ENCODE measurements at places on chromosomes 16 and 17.

DNA sequence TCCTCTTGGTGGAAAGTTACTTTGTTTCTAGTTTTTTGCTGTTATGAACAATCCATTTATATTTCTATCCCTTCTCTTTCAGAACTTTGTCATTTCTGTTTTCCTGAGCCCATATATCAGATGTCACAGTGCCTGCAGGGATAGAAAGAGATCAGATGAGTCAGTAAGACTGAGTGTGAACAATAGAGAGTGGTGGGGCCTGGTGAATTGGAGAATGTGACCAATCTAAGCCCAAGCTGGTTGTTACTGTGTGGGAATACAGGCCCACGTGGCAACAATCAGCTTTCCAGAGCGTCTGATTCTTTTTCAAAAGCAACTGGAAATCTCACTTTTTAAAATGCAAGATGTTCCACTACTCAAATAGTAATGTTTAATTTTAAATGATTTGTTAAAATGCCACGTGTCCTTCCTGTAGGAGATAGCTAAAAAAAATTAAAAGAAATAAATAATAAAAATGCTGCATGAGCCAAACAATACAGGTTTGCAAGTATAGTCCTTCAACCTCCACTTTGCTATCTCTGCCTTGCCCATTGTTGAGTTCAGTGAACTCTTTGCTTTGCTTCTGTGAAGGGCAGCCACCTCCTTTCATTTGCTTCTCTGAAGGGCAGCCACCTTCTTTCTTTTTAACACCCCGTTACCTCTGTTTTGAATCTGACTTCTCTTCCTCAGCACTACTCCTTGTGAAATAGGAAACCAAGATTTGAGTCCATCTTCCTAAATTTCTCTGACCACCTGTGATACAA lies 9.6 kb downstream of the DCTN5 start:
- DNase-seq, result no peak

DNA sequence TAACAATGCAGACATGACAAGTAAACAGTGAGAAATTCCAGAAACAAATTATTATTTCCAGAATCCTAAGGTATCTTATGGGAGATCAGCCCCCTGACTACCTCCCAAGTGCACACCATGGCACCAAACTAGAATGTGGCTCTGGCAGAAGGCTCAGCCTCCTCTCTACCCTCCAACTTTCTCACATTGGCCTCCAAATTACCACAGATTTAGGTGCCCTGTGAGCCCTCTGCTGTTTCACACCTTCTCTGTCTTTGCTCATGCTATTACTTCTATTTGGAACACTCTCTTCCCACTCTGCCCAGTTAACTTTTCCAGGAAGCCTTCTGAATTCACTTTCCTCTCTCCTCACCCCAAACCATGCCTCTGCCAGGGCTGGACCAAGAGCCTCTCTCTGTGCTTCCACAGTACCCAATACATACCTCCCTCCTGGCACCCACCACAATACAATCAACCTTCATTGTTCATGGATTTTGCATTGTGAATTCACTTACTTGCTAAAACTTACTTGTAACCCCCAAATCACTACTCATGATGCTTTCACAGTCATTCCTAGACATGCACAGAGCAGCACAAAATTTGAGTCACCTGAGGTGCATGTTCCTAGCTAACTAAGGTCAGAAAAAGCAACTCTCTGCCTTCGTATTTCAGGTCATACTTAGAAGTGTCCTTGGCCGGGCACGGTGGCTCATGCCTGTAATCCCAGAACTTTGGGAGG lies 31.4 kb downstream of the SMG6 start:
- no peak for DNase-seq

- DNase-seq, result no peak
These were observed 35.5 kb upstream of the HLF start for GRCh38 chr17:55229276-55229675.

GRCh38 chr17:8712698-8713097 lies 31.9 kb downstream of the CCDC42 start:
- DNase-seq, result no peak

DNA sequence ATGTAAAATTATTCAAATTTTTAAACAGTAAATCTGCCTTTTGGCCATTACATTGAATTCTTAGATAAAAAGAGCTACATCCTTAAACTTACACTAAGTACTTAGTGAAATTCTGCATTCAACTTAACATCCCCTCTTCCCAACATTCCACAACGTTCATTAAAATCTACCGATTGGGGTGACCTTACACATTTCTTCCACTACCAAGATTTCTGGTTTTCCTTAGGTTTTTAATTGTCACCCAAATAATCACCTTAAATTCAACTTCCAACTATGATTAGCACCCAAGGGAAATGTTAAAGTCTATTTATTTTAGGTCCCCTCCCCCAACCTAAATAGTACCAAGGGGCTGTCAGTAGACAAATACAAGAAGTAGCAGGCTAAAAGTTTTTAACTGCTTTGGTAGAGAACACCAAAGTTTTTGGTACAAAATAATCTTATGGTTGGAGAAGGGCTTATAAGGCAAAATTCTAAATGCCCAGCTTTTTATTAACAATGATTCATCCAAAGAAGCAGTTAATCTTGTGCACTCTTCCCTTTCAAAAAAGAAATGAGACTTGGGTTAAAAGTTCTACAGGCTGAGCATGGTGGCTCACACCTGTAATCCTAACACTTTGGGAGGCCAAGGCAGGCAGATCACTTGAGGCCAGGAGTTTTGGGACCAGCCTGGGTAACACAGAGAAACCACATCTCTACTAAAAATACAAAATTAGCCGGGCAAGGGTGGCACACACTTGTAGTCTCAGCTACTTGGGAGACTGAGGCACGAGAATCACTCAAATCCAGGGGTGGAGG lies 4.7 kb downstream of the SRSF1 start:
- no peak for DNase-seq

DNA sequence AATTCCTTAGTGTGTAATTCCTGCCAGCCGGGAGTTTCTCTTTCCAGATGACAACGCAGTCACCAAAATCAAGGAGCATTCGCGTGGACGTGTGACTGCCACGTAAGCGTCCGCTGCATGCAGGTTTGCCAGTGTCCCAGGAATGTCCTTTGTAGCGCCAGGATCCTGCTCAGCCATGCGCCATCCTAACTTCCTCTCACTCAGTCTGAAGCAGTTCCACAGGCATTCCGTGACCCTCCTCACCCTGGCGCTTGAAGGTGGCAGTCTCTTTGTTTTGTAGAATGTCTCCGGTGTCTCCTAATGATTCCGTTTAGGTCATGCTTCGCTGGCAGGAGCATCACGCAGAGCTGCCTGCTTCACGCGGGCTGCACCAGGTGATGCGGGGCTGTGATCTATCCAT lies 88.6 kb downstream of the RPTOR start:
- no peak for DNase-seq

DNA sequence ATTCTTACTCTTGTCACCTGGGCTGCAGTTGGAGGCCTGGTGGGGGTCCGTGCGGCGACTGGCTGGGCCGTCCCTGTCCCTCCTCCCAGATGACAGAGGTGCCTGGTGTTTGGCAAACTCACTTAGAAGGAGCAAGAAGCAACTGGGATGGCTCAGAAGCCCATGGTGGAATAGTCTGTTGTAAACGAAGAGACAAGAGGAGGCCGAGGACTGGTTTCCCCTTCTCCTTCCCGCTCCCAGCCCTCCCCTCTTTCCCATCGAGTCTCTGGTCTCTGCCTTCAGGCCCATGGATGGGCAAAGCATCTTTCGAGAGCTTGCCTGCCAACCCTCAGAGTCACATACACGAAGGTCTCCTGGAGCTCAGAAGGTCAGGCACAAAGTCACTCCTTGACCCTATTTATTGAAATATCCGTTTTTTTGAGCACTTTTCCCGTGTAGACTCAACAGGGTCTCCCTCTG lies 364.4 kb downstream of the SEC14L1 start:
- no peak for DNase-seq

DNA sequence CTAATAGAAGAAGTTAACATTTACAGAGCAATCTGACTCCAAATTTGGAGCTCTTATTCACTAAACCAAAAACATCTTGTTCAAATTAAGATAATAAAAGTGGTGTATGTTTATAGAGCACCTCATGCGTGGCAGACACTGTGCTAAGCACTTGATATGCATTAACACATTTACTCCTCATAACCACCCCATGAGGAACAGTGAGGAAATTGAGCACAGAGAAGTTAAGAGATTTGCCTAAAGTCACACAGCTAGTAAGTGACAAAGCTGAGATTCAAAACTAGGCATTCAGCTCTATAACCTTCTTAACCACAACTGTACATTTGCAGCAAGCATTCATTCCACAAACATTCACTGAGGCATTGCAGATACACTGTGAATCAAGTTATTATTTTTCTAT lies 94.0 kb downstream of the VAT1L start:
- no peak for DNase-seq

DNA sequence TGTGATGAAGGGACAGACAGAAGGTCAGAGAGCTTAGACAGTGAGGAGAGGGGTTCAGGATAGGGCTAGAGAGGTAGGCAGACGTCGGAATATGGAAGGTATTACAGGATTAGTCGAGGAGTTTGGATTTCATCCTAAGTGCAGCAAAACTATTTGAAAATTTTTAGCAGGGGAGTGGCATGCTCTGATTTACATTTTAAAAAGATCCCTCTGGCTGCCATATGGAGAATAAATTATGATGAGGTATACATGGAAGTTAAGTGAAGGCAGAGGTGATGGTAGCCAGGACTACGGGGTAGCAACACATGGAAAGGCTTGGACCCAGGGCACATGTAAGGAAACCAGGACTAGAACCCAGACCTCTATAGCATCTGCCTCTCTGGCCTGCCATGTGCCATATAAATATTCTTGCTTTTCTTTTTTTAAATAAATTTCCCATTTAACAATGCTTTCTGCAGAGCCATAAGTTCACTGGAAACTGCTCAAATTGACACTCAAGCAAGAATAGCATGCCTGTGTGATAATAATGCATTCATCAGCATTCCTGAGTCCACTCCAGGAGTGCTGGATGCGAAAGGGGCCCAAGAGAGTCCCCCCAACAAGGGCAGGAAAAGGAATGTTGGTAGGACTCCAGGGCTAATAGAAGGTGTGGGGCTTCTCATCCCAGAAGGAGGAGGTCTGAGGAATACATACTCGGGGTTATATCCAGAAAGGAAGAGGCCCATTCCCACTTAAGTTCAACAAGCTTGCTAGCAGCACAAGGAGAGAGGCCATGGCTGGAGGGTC lies 78.2 kb downstream of the HLF start:
- DNase-seq, result no peak

- peak; percentile 91 for DNase-seq
These were observed 11.2 kb downstream of the PIEZO1 start for GRCh38 chr16:88773812-88774291.

DNA sequence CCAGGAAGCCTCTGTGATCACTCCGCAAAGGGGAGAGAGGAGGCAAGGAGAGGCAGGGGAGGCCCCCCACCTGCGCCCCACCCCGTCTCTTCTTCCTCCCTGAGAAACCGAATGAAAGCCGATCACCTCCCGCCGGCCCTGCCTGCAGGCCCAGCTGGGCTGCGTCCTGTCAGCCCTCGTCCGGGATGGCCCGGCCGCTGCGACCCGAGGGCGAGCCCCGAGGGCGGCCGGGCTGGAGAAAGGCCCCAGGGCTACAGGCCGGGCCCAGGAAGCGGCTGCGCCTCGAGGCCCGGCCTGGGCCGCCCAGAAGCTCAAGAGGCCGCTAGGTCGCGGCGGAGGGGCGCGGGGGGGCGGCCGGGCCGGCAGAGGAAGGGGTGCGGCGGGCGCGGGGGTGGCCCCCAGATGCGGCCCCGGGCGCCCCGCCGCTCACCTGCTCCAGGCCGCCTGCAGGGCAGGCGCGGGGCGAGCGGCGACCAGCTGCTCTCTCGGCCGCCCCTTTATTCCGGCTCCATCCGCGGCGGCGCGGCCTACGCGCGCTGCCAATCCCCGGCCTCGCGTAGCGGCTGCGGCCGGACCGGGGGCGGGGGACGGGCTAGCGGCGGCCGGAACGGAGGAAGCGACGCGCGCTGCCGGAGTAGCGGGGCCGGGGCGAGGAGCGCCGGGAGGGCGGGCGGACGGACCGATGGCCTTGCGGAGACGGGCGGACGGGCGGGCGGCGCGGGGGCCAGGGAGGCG lies at the start of gene ZNF319:
Gene ZNF319 (minus strand): TSS at position 702 of the 735 bp plus-strand sequence. CDS start 2,407 bp downstream, outside the sequence.
- DNase-seq, result peak; percentile 62

DNA sequence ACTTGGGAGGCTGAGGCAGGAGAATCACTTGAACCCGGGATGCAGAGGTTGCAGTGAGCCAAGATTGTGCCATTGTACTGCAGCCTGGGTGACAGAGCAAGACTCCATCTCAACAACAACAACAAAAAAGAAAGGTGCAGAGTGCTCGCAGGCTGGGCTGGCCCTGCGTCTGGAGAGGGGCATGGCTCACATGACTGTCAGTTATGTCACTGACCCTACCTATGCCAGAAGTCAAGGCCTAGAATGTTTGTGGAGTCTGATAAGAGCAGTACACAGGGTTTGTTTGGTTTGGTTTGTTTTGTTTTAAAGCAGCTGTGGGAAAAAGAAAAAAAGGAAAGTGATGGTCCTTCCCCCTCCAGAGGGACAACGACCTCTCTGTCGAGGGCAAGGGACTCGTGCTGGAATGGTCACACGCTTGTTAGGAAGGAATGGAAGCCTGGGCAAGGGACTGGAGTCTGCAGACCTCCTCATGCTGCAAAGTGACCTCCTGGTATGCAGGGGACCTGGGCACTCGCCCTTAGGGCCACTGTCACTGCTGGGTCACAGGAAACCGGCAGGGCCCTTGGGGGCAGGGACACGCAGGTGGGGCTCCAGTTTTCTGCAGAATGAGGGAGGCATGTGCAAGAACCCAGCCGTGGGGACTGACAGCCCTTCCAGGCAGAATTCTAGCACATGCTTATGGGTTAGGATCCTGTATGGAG lies 10.1 kb upstream of the OSGIN1 start:
- DNase-seq, result no peak

- no peak for DNase-seq
These were observed 67.1 kb downstream of the IL21R start for GRCh38 chr16:27468941-27469531.

DNA sequence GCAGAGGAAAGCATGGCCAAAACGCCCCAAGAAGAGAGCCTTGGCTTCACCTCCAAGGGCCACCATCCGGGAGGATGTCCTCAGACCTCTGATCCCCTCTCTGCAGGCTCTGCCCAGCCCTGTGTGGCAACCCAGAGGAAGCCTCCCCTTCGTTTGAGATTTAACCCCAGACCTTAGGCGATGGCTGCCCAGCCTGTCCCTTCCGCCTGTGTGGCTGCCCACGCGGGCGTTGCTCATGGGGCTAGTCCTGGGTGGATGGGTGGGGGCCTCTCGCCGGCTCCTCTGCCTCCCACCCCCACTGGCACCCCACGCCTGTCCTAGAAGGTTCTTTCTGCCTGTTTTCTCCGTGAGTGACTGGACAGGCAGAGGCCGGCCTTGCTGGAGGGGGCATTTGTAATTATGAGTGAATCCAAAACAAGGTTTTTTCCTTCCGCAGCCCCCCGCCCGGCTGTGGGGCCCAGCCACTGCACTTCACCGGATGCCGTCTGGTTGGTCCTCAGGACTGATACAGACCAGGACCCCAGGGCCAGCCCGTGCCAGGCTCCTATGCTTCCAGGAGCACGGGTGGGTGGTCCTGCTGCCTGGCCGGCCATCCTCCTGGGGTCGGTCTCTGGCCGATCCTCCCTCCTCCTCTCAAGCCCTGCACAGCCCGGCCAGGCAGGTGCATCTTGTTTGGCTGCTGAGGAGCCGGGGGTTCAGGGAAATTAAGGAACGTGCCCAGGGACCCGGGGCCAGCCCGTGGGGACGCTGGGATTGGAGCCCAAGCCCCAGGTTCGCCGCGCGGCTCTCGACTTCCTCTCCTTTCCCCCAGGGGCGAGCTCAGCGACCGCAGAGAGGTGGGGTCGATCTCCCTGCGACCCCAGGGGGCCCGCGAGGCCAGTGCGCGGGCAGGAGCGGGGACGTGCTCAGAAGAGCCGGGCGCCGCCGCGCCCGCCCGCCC lies at the start of gene TMEM235:
Gene TMEM235 (plus strand): TSS at position 636 of the 940 bp plus-strand sequence. CDS start 393 bp downstream, outside the sequence.
- no peak for DNase-seq

GRCh38 chr17:40361063-40361924 lies 3.2 kb downstream of the GJD3 start:
- DNase-seq, result peak; percentile 46
